ENCODE measurements at places on chromosomes 12 and 14. TPM values are rescaled to one million over a fixed set of nuclear protein-coding genes. Genes with fewer than 3 reads are reported as not detected.

GRCh38 chr12:48966177-48966895 is 5.2 kb downstream of the WNT10B start:
- H3K4me3 ChIP-seq: no peak overlapping the region
- peaks cover 21% of the 10 kb centered on the region for H3K4me1 ChIP-seq
- no peak for DNase-seq

- H3K27ac ChIP-seq: no peak overlapping the region
- DNase-seq: no peak
- no peak overlapping the region for H3K4me3 ChIP-seq
- no peaks in the 10 kb centered on the region for H3K36me3 ChIP-seq
- H3K4me1 ChIP-seq: no peaks in the 10 kb centered on the region
- peaks cover 22% of the 10 kb centered on the region for H3K27me3 ChIP-seq
Measured at GRCh38 chr12:4825011-4825858, 84.5 kb upstream of the KCNA1 start.

- DNase-seq: peak; percentile 30
- peaks cover 2% of the 10 kb centered on the region for H3K4me1 ChIP-seq
- no peak overlapping the region for H3K27ac ChIP-seq
- no peak overlapping the region for H3K4me3 ChIP-seq
- peaks cover 1% of the 10 kb centered on the region for H3K36me3 ChIP-seq
- no peaks in the 10 kb centered on the region for H3K27me3 ChIP-seq
Measured at GRCh38 chr12:46664761-46665287, 161.0 kb downstream of the SLC38A4 start.

DNA sequence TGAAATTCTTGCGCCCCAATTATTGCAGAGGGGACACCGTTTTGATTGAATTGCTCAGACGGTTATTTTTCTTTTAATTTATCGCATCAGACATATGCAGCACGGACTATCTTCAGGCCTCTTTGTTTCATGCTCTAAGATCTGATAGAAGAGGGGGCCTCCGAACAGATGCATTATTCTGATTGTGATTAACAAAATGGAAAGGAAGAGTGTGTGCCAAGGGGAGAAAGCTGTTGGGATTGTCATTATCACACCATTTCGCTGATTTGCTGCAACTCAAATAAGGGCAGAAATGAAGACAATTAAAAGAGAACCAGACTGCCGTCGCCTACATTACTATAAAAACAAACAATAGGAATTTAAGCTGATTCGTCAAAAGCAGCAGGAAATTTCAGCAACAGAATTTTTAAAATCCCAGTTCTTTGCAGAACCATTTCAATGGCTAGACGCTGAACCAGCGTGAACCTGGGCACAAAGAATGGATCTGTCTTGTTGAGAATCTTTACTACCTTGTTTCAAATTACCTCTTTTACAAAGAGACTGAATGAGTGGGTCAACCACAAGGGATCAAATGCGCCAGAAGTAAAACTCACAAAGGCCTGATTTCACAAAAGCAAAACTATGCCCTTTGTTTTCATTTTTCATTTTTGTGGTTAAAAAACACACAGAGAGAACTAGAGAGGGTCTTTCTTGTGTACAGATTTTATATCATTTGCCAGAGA is 30.6 kb downstream of the TMEM132D start:
- no peaks in the 10 kb centered on the region for H3K27me3 ChIP-seq
- no peak overlapping the region for H3K4me3 ChIP-seq
- H3K36me3 ChIP-seq: no peaks in the 10 kb centered on the region
- H3K27ac ChIP-seq: no peak overlapping the region

GRCh38 chr12:57173089-57173488 is 25.7 kb upstream of the LRP1-AS start:
- H3K27me3 ChIP-seq: no peaks in the 10 kb centered on the region
- H3K36me3 ChIP-seq: peaks cover 86% of the 10 kb centered on the region
- no peak overlapping the region for H3K27ac ChIP-seq
- no peak for DNase-seq
- H3K4me1 ChIP-seq: no peaks in the 10 kb centered on the region

DNA sequence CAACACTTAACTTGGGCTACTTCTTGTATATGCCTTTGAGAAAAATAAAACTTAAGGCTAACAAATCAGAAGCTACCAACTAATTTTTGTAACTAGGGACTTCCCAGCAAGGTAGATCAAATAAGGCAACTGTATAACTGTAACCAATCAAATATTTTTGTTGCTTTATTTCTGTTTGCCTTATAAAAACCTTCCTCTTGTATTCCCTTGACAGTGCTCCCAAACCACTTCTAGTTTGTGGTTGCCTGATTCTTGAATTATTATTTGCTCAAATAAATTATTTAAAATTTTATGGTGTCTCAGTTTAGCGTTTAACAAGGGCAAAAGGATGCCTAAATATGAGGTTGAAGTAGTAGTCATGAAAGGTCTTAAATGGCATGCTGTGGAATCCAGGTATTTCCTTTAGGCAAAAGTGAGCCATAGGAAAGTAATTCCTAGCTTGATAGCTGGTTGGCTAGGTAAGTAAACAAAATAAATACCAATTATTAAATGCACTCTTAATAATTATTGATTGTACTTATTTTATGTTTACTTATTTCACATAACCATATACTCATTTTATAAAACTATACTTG is 632.6 kb downstream of the RPL10L start:
- H3K27ac ChIP-seq: no peak overlapping the region
- no peak for DNase-seq
- no peaks in the 10 kb centered on the region for H3K4me1 ChIP-seq
- no peaks in the 10 kb centered on the region for H3K36me3 ChIP-seq
- no peaks in the 10 kb centered on the region for H3K27me3 ChIP-seq
- H3K4me3 ChIP-seq: no peak overlapping the region

GRCh38 chr14:55446833-55447232 is 6.4 kb upstream of the TBPL2 start:
- no peaks in the 10 kb centered on the region for H3K36me3 ChIP-seq
- DNase-seq: peak; percentile 31
- no peaks in the 10 kb centered on the region for H3K4me1 ChIP-seq
- H3K27ac ChIP-seq: no peak overlapping the region
- H3K4me3 ChIP-seq: no peak overlapping the region
- H3K27me3 ChIP-seq: no peaks in the 10 kb centered on the region

GRCh38 chr14:104596451-104596918 is 8.1 kb downstream of the TMEM179 start:
- no peaks in the 10 kb centered on the region for H3K4me1 ChIP-seq
- H3K27me3 ChIP-seq: no peaks in the 10 kb centered on the region
- H3K4me3 ChIP-seq: no peak overlapping the region
- DNase-seq: no peak
- no peak overlapping the region for H3K27ac ChIP-seq

DNA sequence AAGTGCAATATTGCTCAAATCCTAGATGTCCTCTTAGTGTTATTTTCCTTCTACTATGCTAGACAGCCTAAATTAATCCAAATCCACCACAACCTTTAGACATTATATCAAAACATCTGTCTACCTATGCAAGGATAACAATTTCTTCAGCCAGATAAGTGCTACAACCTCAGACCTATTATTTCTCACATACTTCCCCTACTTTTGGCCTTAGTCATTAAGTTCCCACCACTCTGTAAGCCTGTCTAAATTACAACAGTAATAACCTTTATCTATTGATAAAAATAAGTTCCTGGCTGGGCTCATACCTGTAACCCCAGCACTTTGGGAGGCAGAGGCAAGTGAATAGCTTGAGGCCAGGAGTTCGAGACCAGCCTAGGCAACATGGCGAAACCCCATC is 74.0 kb downstream of the KIF21A start:
- no peak overlapping the region for H3K27ac ChIP-seq
- DNase-seq: no peak
- H3K27me3 ChIP-seq: no peaks in the 10 kb centered on the region
- H3K36me3 ChIP-seq: peaks cover 2% of the 10 kb centered on the region

DNA sequence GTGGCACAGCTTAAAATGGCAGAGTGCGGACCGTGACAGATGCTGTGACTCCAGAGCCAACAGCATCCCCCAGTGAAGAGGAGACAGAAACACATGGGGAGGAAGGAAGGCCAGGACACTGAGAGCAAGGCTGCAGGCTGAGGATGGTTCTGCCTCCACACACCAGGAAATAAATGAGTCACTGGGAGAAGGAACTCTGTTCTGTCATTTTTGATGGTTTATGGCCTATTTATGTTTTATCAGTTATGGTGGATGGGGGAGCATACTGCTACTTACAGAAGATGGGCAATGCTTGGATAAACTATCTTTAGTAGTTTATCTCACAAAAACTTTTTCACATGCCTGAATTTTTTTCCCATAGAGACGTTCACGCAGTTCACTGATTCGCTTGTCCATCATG is 33.8 kb downstream of the ZFYVE21 start:
- no peak overlapping the region for H3K27ac ChIP-seq
- no peak for DNase-seq
- H3K36me3 ChIP-seq: peaks cover 30% of the 10 kb centered on the region
- H3K4me3 ChIP-seq: no peak overlapping the region

DNA sequence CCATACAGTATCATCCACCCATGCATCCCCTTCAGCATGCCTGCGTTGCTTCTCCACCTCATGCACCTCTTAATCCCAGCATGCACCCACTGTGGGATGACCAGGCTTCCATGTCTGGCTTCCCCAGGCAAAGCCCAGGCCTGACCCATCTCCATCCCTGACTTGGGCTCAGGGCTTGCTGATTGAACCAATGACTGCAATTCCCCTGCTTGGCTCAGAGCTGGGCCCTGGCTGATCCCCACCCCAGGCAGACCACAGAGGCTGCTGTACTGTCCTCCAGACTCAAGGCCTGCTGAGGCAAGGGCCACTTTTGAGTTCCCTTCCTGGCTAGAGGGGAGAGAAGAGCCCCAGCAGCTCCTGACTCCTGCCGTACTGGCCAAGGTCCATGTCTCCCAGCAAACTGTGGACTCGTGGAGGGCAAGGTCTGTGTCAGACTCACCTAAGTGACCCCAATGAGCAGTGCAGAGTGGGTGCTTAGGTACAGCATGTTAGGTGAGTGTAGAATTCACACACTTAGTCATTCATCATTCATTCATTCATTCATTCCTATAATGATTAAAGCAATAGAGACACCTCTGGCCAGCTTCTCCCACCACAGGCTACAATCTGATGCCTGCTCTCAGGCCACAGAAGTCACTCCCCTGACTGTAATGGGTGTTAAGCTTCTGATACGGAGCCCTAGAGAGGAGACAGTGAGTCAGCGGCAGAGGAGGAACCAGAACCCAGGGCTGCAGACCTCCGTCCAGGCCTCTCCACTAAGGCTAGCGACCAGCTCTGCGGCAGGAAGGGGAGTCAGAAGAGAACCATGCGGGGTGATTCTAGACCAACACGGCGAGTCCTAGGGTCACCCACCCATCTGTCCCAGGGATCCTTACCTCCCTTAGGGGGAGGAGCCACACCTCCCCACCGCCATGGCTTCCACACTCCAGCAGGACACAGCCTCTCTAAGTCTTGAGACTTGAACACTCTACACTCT is 2.9 kb downstream of the BEGAIN start:
- DNase-seq: no peak
- H3K27me3 ChIP-seq: peaks cover 35% of the 10 kb centered on the region
- H3K36me3 ChIP-seq: no peaks in the 10 kb centered on the region

DNA sequence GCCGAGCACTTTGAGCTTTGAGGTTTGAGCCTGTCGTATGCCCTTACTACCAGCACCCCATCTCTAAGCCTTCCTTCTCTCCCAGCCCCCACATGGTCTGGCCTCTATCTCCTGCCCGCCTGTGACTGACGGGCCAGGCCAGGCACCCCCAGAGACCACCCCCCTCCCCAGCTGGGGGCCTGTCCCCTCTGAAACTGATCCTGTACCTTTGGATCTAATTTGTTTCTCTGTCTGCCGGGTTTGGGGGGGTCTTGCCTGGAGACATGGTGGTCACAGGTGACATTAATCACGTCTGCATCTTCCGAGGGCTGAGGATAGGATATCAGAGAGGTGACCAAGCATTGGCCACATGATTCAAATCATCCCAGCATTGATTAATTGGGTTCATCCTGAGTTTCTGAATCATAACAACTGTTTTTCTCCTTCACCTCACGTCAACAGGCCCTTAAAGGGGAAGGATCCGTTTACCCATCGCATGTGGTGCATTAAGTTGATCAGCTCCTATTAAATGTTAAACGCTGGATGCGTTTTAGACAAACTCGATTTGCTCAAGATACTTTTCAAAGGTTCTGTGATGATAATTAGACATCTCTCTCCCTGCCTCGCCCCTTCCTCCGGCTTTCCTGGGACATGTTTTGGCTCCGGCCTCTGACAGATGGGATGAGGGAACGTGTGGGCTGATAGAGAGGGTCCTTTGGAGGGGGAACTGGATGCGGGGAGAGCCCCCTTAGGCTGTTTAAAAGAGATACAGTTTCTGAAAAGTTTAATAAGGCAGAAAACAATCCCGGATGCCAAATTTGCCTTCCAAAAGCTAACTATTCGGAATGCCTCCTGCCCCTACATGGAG is 63.3 kb upstream of the TBX3 start:
- H3K36me3 ChIP-seq: no peaks in the 10 kb centered on the region
- peaks cover 6% of the 10 kb centered on the region for H3K4me1 ChIP-seq
- H3K4me3 ChIP-seq: no peak overlapping the region

DNA sequence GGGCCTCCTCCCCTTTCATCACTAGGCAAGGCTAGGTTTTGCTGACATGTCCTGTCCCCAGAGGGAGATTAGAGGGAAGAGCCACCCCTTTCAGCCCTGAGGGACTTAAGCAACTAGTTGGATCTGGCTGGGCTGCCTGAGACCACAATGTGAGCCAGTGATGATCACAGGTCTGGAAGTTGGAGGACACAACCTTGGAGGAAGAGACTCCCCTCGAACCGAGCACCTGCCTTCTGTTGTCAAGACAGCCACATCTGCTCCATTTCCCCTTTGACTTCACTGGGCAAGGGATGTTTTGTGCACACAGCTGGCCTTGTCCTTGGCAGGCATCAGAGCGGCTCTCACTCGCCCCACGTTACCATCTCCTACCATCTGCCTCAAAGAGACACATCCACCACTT is 31.4 kb downstream of the MVK start:
- H3K4me3 ChIP-seq: no peak overlapping the region
- no peak for DNase-seq
- no peaks in the 10 kb centered on the region for H3K36me3 ChIP-seq
- H3K4me1 ChIP-seq: peaks cover 19% of the 10 kb centered on the region
- H3K27ac ChIP-seq: no peak overlapping the region

- peaks cover 21% of the 10 kb centered on the region for H3K4me1 ChIP-seq
- peaks cover 18% of the 10 kb centered on the region for H3K36me3 ChIP-seq
- H3K4me3 ChIP-seq: no peak overlapping the region
- H3K27me3 ChIP-seq: no peaks in the 10 kb centered on the region
- no peak overlapping the region for H3K27ac ChIP-seq
Measured at GRCh38 chr14:91405241-91405721, 12.3 kb downstream of the CCDC88C start.

The COX14 gene
- polyA plus RNA-seq: 54.2 TPM

The AKAP6 gene
- 8.5 TPM for polyA plus RNA-seq

The IFI27L1 gene
- 30.7 TPM for polyA plus RNA-seq

The TAS2R31 gene
- polyA plus RNA-seq: 0.82 TPM

The TMPRSS12 gene
- polyA plus RNA-seq: 0.01 TPM
